Caki2 (cell line): ENCODE measurements at places on chromosomes 5 and 9.
A peak's percentile ranks its signal among the peaks of the same experiment; 100 is the strongest.

DNA sequence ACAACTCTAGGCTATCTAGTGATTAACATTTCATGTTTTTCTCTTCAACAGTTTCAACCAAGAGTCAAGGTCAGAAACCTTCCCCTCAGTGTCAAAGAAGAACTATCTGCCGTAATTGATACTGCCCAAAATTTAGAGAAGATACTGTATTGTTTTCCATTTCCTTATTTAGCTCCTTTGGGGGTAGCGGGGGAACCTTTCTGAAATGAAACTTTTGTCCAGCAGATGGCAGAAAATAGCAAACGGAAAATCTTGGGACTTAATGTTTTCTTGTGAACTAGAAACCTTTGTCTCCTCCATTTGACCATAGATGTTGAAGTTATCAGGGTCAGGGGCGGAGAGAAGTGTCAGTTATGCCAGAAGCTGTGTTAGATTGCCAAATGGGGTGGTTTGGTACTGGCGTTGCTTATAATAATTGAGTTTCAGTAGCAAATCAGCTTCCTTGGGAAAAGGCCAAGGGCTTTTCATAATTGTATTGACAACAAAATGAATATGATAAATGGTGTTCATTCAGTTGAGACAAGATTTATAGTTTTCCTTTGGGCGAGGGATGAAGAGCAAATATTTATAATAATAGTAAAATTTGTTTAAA, 101.7 kb upstream of the TLX3 start:
- DNase-seq = peak; percentile 62

- DNase-seq = no peak
Measured at GRCh38 chr9:75132244-75132643, 43.9 kb downstream of the OSTF1 start.

- DNase-seq = no peak
Measured at GRCh38 chr5:112385566-112385965, 33.5 kb downstream of the EPB41L4A start.

- DNase-seq = no peak
Measured at GRCh38 chr9:130745829-130746228, 52.2 kb downstream of the EXOSC2 start.

- DNase-seq = no peak
Measured at GRCh38 chr9:85020791-85021190, 351.3 kb downstream of the NTRK2 start.

DNA sequence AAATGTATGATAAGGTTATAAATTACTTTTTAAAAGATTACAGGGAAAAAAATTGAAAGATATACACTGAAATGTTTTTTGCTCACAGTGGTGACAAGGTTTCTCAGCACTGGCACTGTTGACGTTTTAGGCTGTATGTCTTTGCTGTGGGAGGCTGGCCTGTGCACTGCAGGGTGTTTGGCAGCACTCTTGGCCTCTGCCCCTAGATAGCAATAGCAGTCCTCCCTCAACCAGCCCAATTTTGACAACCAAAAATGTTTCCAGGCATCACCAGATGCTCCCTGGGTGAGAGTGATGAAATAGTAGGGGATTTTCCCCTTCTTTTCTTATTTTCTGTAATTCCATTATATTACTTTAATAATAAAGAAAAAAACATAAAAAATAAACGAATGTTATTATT, 3.3 kb downstream of the CD274 start:
- no peak for DNase-seq
